ENCODE measurements at places on chromosomes 4 and X. TPM values are rescaled to one million over a fixed set of nuclear protein-coding genes. Genes with fewer than 3 reads are reported as not detected.

The MFAP3L gene
- total RNA-seq = 93.6 TPM

The ANKRD50 gene
- total RNA-seq = 22.8 TPM

The TMEM35A gene
- total RNA-seq = 0.17 TPM

The TMEM187 gene
- 10.1 TPM for total RNA-seq

The DKK2 gene
- 1.6 TPM for total RNA-seq

The FAAH2 gene
- 19.6 TPM for total RNA-seq

The FGF5 gene
- 0.03 TPM for total RNA-seq

The GPR173 gene
- total RNA-seq = 0.23 TPM

The TIGD4 gene
- 0.36 TPM for total RNA-seq

The KLF8 gene
- 48.1 TPM for total RNA-seq

DNA sequence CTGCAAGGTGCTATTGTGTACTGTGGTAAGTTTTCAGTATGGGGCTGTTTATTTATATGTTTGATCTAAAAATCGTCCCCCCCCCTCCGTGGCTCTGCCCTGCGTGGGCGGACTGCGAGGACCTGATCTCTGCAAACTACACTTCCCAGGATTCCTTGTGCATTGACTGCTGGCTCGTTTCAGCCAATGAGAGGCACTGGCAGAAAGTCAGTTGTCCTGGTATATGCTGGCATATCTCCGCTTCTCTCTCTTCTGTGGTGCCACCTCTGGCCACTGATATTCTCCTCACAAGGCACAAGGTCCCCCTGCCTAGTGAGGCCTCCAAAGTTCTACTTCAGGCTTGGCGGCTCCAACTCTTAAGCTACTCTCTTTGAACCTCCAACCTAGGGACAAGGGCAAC is 168.8 kb upstream of the ZFP42 start:
- no peak for DNase-seq

- no peak for DNase-seq
These were observed 84.3 kb downstream of the RRAGB start for GRCh38 chrX:55801811-55802210.

DNA sequence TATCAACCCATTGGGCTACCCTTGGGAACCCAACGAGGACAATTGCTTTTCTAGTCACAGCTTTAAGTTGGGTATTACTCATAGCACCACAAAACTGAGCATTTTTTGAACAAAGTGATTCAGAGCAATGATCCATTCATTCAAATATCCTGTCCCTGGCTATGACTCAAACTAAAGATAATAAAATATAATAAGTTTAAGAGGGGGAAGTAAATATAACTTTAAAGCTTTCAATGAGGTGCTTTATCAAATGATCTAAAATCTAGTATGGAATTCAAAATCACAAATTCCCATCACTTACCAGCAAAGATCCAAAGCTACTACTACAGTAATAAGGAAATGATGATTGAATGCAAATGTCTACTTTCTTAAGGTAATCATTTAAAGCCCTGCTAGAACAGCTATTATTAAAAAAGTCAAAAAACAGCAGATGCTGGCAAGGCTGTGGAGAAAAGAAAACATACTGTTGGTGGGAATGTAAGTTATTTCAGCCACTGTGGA is 39.8 kb upstream of the S100G start:
- DNase-seq = no peak

DNA sequence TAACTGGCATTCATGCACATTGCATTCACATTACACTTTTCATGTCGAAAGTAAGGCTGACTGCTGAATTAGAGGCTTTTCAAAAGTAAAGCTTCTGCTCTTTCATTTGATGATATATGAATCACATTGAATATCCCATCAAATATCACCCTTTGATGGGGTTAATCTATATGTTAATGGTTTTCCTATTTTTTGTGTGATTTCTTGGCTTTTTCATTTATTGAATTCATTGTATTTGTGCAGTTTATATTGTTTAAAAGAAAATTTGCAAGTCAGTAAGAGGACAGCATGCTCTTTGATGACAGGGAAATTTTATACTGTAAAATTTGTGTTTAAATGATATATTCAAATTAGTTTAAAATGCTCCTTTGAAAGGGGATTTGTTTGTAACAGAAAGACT is 344.1 kb downstream of the PCDH10 start:
- DNase-seq = no peak

DNA sequence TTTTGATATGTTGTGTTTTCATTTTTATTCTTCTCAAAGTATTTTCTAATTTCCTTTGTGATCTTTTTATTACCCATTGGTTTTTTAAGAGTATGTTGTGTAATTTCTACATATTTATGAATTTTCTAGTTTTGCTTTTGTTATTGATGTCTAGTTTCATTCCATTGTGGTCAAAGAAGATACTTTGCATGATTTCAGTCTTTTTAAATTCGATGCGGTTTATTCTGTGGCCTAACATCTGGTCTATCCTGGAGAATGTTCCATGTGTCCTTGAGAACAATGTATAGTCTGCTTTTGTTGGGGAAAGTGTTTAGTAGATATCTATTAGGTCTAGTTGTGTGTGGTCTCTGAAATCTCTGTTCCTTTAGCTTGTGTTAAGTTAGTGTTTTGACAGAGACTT is 46.2 kb downstream of the PPEF1 start:
- no peak for DNase-seq

DNA sequence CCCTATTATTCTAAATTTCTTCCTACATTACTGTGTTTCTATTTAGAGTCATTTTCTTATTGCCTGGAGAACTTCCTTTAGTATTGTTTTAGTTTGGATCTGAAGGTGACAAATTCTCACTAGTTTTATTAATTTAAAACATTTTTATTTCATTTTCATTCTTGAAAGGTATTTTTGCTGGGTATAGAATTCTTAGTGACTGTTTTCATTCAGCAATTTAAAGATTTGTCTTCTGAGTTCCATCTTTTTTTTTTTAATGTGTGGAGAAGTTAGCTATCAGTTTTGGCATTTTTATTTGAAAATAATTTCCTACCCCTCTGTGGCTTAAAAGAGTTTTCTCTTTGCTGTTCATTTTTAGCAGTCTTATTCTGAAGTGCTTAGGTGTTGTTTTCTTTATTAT is 169.2 kb downstream of the FRAS1 start:
- DNase-seq = no peak

GRCh38 chr4:11446155-11446811 is 17.6 kb upstream of the HS3ST1 start:
- no peak for DNase-seq

DNA sequence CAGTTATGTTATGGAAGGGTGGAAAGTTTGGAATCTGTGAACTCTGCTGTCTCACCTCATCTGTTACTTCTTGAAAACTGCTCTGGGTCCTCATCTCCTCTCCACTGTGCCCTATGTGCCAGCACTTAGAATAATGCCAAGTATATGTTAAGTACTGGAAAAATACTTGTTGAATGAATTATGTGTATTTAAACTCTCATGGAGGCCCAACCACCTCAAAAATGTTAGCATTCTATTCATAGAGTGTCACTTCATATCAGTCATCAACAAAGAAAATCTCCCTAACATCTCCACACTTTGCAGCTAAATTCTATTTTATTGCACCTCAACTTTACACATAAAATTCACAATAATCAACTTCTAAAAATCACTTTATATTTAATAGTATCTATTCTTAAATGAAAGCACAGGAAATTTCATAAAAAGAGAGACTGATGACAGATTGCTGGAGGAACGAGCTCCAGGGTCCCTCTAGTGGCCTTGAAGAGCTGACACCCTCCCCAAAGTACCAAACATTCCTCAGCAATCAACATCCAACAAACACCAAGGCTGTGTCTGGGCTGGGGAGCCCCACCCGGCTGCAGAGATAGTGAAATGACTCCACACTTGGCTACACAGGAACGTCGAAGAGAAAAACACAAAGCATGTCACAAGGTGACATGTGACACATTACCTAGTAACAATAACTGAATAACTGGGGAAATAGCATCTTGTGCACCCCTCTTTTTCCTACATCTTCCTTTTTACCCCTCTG is 45.8 kb downstream of the SLC39A8 start:
- no peak for DNase-seq

DNA sequence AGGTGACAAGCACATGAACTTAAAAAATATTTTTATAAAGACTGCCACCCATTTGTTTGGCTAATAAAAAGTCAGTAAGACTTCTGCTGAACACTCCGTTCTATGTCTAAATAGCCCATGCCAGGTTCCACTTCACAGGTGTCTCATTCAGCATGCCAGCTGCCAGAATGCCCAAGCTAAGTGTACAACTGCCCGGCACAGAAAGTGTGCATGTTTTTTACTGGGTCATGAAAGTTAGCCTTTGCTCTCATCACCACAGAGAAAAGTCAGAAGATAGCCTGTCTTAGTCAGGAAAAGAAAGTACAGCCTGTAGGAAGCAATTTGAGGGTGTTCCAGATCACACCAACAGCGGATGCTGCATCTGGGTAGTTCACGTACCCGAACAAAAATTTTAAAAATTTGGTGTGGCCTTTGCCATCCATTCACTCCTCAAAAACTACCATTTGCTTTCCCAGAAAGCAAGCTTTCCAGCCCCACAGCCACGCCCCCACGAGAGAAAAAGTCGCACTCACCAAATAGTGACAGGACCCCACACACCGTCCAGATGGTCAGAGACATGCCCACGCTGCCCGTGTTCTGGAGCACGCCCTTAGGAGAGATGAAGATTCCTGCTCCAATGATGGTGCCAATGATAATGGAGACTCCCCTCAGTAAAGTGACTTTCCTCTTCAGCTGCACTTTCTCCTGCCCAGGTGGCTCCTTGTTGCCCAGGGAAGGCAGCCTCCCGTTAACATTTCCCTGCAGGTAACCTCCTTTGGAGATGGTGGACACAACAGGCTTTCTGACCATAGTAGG is 671 bp downstream of the SLC7A11 start:
- DNase-seq = no peak

GRCh38 chrX:9882669-9883446 is 84.3 kb upstream of the CLDN34 start:
- DNase-seq = no peak

- no peak for DNase-seq
These were observed 34.3 kb downstream of the FGFRL1 start for GRCh38 chr4:1045595-1046201.

DNA sequence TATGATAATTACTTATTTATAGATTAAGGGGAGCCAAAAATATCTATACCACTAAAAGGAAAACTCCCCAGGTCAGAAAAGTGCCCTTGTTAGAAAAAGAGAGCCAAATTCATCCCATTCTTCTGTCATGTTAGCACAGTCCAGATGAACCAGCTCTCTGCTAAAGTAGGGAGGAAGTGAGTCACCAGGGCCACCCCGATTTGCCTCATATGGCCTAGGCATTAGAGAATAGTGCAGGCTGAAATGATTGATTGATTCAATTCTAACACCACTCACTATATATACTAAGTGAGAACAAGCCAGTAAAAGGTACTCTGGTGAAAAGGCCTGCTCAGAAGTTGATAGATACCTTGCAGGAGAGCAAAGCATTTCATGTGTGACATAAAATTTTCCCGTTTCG is 94.5 kb downstream of the SRPX start:
- DNase-seq = no peak

DNA sequence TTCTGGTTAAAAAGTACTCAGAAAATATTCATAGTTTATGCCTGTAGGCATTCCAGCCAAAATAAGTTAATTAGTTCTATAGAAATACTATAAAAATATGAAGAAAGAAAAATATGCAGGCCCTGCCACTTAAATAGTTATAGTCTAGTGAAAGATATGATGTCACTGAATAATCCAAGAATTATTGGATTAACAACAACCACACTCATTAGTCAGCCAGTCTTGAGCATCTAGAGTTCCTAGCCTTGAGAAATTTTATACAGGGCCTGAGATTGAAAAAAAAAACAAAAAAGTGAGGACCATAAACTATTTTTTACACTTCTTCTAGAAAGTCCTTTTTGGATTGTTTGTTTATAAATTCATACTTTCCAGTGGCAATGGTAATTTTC is 823.0 kb downstream of the FAT4 start:
- no peak for DNase-seq

- DNase-seq = no peak
These were observed 122.4 kb upstream of the PGRMC2 start for GRCh38 chr4:128410037-128410436.

- DNase-seq = no peak
These were observed at the start of gene CXorf65 for GRCh38 chrX:71106427-71106826. Gene CXorf65 (minus strand): TSS chrX:71106740. CDS start chrX:71106556, 184 bp downstream.

- no peak for DNase-seq
These were observed 52.4 kb downstream of the MAPK10 start for GRCh38 chr4:86307432-86307831.

DNA sequence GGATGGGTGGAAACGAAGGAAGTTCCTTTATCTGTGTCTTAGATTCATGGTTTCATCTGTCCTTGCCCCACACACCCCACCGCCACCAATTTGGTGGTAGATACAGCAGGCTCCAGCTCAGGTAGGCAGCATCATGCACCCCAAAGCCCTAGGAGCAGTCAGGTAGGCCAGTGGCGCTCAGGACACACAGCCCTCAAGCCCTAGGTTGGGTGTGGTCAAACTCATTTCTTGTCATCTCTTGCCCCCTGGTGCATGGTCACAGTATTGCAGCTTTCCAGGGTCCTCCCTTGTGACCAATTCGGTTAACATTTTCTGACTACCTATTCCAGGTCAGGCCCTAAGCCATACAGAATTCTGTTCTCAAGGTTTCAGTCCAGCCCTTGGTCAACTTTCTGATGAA is 14.5 kb upstream of the PRRG3 start:
- no peak for DNase-seq

DNA sequence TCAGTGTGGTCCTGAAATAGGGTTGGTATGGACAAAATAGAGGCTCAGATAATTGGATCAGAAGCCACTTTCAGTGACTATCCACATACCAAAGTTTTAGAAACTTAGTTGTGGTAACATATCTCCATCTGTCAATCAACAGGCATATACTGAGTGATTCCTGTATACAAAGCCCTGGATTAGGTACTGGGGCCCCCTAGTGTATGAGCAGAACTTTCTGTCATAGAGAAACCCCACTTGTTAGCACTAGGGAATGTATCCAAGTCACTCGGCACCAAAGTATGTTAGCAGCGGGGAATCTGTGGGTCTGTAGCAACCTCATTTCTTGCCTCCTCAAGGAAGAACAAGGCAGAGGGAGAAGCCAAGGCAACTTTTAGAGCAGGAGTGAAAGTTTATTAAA is 50.7 kb downstream of the MAP7D3 start:
- DNase-seq = no peak

DNA sequence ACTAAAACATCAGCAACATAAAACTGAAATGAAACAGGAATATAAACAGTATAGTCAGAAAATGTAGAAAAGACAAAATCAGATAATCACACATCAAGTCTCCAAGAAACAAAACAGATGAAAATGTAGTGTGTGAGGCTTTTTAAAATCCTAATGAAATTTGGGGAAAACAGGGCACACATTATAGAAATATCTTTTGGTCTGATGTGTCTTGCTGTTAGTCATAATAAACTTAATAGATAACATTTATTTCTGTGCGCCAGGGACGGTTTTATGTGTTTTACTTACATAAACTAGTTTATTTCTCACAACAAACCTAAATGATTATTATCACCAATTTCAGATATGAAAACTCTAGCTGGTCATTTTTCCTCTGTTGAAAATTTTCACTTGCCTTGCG is 293.9 kb upstream of the GATB start:
- DNase-seq = no peak

GRCh38 chr4:87406462-87406861 is 15.5 kb upstream of the HSD17B11 start:
- DNase-seq = no peak

Data from lower leg skin (tissue), 4 donors.